ENCODE measurements at places on chromosomes 3 and 15.

- DNase-seq = no peak
- H3K27me3 ChIP-seq = peaks cover 4% of the 10 kb centered on the region
- H3K4me3 ChIP-seq = no peak overlapping the region
- no peak overlapping the region for H3K27ac ChIP-seq
- H3K4me1 ChIP-seq = no peaks in the 10 kb centered on the region
- H3K36me3 ChIP-seq = no peaks in the 10 kb centered on the region
These were observed 83.8 kb upstream of the TPM1 start for GRCh38 chr15:62958528-62959363.

DNA sequence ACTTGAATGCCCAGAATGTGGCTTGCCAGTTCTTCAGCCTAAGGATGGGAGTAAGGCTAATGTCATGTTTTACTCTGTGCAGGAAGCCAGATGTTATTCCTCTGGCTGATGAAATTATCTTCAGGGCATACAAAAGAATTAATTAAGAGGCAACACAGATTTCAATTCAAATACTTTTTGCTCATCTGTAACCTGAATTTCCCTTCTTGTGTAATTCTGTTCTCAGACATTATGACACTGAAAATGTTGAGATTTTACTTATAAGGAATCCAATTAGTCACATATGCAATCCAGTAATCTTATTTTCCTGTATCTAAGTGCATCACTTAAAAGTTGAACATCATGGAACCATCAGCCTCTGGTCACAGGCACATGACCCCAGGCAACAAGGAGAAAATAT is 136.5 kb downstream of the CPNE4 start:
- H3K4me1 ChIP-seq = no peaks in the 10 kb centered on the region
- DNase-seq = no peak
- H3K36me3 ChIP-seq = no peaks in the 10 kb centered on the region
- H3K4me3 ChIP-seq = no peak overlapping the region
- H3K27me3 ChIP-seq = no peaks in the 10 kb centered on the region

DNA sequence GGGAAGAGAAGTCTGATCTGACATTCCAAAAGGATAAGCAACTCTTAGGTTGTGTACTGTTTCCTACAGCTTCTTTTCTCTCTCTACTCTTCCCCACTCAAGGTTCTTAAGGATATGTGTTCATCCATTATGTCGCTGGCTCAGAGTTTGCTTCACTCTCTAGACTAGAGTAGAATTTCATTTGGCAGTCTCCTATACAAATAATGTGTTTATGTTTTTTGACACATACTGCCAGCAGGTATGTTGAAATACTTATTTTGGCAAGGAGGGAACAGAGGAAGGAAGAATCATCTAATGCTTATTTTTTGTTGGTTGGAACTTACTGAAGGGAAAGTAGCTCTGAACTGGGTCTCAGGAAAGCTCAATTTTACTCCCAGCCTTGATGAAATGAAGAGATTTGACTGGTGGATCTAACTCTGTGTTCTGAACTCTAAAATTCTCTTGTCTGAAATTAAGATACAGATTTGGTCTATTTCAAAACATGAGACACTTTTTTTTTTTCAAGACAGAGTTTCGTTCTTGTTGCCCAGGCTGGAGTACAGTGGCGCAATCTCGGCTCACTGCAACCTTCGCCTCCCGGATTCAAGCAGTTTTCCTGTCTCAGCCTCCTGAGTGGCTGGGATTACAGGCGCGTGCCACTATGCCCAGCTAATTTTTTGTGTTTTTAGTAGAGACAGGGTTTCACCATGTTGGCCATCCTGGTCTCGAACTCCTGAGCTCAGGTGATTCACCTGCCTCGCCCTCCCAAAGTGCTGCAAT is 7.6 kb upstream of the EMC3 start:
- no peaks in the 10 kb centered on the region for H3K27me3 ChIP-seq

DNA sequence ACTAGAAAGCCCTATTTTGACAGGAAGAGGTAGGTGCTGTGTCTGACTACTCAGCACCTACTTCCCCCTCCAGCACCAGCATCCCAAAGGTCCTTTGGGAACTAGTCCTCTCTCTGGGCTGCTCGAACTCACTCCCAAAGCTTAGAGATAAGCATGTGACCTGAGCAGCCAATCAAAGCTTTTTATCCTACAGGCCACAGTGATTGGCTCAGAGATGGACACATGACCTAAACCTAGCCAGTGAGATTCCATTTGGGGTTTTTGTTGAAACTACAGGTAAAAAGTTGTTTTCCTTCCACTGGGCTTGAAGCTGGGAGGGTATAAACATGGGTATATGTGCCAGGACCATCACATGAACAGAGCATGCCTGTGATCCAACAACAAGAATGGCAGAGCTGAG is 186.5 kb upstream of the PPP2R3A start:
- H3K36me3 ChIP-seq = no peaks in the 10 kb centered on the region
- no peak overlapping the region for H3K27ac ChIP-seq
- no peak overlapping the region for H3K4me3 ChIP-seq
- no peak for DNase-seq

- peak overlapping the region; percentile 14 for H3K4me3 ChIP-seq
- no peak overlapping the region for H3K27ac ChIP-seq
- H3K36me3 ChIP-seq = peaks cover 12% of the 10 kb centered on the region
- peak; percentile 35 for DNase-seq
These were observed 16.7 kb downstream of the KAT2B start for GRCh38 chr3:20056725-20057611.

- DNase-seq = peak; percentile 29
- H3K27me3 ChIP-seq = peaks cover 2% of the 10 kb centered on the region
- H3K36me3 ChIP-seq = no peaks in the 10 kb centered on the region
- H3K4me1 ChIP-seq = peaks cover 24% of the 10 kb centered on the region
- H3K27ac ChIP-seq = peak overlapping the region; percentile 81
These were observed 199.7 kb downstream of the ARRDC4 start for GRCh38 chr15:98160236-98160635.
